Cortex of kidney (tissue), 1 donor: ENCODE measurements at places on chromosomes 4 and X.

DNA sequence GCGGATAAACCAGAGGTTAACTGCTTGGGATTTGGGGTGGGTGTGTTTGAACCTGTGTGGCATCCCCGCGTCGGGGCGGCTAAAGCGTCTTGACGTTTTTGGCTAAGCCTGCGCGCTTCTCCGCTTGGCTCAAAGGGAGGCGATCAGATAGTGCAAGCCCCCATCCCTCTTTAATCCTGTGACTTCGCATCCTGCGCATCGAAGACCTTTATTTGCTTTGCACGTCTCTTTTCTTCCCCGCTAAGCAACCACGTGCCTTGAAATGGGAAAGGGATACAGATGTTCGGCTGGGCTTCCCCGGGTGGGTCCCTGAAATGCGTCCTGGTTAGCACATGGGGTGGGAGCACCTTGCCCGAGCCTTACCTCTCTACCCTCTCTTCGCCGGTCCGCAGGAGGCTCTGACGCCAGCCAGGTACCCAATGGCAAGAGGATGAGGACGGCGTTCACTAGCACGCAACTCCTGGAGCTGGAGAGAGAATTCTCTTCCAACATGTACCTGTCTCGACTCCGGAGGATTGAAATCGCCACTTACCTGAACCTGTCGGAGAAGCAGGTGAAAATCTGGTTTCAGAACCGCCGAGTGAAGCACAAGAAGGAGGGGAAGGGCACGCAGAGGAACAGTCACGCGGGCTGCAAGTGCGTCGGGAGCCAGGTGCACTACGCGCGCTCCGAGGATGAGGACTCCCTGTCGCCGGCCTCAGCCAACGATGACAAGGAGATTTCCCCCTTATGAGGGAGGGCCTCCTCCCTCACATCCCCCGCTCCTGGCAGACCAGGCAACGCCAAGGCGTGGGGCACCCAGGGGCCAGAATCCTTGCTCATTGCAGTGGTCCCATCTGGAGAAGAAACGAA, 1.5 kb downstream of the GSX2 start:
- no peak for DNase-seq

GRCh38 chrX:42149281-42149680, 225.9 kb upstream of the CASK start:
- DNase-seq = no peak

GRCh38 chr4:154312246-154312645, 179.4 kb downstream of the DCHS2 start:
- DNase-seq = no peak

- DNase-seq = no peak
Measured at GRCh38 chr4:39770471-39770870, 72.5 kb downstream of the UBE2K start.

GRCh38 chr4:57103051-57103450, 7.1 kb downstream of the IGFBP7 start:
- no peak for DNase-seq

- no peak for DNase-seq
Measured at GRCh38 chr4:165953181-165953580, 80.1 kb downstream of the TLL1 start.

GRCh38 chrX:103530545-103530944, 11.3 kb upstream of the RAB40A start:
- no peak for DNase-seq

DNA sequence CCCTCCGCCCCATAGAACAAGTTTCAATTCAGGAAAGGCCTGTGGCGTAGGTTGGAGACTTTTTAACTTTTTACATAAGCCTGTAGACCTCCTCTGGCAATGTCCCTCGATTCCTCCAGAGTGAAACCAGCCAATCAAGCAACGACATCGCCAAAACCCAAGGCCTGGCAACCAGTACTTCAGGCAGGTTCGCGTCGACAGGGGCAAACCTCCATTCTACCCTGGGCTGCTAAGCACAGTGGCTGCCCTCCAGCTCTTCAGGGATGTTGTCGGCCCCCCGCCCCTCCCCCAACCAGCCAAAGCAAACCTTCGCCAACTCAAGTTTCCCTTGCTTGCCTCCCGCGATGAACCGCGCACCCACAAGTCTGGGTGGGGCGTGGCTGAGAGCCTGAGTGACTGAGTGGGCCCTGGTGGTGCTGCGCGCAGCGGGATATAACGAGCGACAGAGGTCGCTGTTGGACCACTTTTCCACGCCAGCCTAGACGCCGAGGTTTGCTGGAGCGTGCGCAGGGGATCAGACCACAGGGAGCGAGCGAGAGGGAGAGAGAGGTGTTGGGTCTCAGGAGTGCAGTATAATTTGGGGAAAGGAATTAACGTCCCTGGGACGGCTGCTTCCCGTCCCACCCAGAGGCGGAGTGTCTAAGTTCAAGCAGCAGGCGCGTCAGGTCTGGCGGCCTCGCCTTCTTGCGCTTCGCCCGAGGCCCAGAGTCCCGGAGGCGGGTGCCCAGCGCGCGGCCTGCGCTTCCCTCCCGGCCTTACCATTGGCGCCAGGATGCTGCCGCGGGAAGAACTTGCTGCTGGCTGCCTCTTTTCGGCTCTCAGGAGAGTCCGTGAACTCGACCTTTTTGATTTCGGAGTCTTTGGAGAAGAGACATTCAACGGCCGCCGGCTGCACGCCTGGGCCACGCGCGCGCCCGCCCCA, 9.0 kb upstream of the PITX2 start:
- DNase-seq = no peak
